Stimulated activated CD8-positive, alpha-beta memory T cell treated with anti-CD3 and anti-CD28 coated beads, Interleukin-2, amount 100 ng/mL, for 48 hours (primary cell): ENCODE measurements at places on chromosomes 5 and 9.
A peak's percentile ranks its signal among the peaks of the same experiment; 100 is the strongest.

GRCh38 chr5:137231540-137231939 lies 267.6 kb downstream of the SPOCK1 start:
- no peak for DNase-seq

DNA sequence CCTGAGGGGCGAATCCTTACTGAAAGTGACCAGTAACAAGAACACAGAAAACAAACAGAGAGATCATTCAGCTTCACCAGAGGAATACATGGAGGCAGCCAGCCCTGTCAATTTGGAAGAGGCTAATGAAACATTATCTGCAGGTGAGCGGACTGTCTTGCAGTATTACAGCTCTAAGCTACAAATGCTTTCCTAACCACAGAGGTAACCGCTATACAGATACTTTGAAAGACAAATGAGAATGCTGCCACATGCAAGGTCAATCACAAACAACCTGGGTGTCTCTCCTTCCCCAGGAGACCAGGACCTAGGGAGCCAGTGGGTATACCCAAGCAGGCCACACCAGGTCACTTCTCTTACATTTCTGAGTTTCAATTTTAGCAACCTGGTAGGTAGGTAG lies 30.2 kb downstream of the EFNA5 start:
- DNase-seq = no peak

DNA sequence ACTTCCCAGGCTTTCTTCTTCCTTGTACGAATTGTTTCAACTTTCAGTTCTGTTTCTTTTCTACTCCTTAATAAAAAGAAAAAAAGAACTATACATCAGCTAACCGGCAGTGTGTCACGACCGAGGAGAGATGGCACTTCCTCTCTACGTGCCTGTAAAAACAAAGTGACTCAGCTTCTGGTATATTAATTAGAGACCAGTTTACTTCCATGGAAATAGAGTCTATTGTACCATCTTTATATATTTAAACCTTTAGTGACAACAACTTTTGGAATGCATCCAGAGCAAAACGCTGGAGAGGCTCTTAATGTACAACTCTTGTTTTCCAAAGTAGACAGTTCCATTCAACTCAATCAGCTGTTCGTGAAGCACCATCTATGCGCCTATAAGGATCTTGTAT lies 94.5 kb upstream of the LIFR start:
- no peak for DNase-seq

GRCh38 chr5:96151891-96152290 lies 190.2 kb upstream of the ELL2 start:
- no peak for DNase-seq

DNA sequence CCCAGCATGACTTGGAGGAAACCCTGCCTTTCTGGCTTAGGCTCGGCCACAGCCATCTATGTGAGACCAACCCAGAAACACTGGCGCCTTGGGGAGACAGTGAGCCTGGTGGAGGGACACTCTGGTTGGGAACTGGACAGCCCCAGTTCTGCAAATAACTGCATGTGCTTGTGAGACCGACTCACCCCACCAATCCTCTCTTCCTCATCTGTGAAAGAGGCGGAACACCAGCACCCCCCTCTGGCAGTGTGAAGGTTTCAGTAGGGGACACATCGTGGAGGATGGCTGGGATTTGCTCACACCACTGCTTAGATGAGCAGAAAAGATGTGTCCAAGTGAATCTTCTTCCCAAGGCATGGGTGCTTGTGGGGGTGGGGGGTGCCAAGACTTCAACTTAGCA lies 43.4 kb upstream of the N4BP3 start:
- DNase-seq = peak; percentile 13

DNA sequence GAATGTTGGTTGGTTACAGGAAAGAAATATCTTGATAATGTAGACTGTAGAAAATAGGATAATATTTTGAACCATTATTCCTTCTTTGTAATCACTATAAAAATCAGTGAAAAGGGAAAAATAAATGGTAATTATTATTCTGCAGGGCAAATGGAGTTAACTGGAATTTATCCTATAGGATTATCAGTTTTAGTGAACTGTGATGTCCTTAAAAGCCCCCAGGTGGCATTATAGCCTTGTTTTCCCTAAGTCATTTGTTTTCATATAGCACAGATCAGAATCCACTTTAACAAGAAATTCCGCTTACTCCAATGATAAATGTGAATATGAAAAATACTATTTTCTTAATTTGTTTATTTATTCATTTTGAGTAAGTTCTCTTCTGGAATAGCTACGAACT lies 26.2 kb upstream of the WDR41 start:
- no peak for DNase-seq

DNA sequence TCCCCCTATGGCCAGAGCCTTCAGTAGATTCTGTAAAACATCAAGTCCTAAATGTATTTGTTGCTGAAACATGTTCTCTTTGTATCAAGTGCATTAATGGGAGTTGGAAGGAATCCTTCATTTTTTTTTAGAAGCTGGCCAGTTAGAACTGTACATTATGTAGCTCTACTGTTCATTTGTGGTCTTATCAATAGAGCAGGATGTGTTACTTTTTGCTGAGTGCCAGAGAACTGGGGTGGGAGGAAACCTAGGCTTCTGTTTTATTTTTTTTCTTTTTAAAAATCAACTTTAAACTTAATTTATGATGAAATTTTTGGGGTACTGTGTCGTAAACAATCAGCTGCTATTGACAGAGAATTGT lies 5.1 kb downstream of the PIP5K1B start:
- DNase-seq = no peak

DNA sequence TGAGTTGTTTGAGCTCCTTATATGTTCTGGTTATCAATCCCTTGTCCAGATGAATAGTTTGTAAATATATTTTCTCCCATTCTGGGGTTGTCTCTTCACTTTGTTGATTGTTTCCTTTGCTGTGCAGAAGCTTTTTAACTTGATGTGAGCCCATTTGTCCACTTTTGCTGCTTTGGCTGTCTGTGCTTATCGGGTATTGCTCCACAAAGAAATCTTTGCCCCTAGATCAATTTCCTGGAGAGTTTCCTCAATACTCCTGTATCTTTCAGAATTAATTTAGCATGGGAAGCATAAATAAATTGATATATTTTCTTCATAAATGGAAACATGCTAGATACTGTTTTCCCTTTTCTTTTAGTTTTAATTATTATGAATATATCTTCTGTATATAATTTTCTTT lies 22.5 kb upstream of the CCL21 start:
- no peak for DNase-seq

DNA sequence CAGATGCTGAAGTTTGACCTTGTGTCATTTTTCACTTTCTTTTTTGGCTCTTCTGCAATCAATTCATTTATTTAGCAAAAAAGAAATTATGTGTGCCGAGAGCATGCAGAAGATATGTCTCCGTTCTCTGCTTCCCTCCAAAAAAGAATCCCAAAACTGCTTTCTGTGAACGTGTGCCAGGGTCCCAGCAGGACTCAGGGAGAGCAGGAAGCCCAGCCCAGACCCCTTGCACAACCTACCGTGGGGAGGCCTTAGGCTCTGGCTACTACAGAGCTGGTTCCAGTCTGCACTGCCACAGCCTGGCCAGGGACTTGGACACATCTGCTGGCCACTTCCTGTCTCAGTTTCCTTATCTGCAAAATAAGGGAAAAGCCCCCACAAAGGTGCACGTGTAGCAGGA lies 2.4 kb downstream of the FGFR4 start:
- DNase-seq = no peak

DNA sequence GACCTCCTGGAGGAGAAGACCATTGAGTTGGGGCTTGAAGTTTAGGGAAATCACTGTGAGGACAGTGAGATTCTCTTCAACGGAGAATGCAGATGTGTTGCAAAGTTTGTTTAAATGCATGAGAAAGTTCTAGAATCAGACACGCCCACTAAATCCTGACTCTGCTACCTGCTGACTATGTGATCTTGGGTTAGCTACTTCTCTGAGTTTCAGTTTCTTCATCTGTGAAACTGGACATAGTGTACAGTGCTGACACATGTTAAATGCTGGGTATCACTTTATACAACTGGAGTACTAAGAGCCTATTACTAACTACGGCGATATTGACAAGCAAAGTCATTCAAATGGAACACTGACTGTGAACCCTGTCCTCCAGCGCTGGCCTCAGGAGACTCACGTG lies 255.5 kb downstream of the HSPA4 start:
- DNase-seq = no peak

- no peak for DNase-seq
Measured at GRCh38 chr5:133440467-133441115, 171.8 kb downstream of the FSTL4 start.

GRCh38 chr9:88344013-88344412 lies 44.2 kb upstream of the SPIN1 start:
- no peak for DNase-seq

GRCh38 chr5:172730222-172730621 lies 40.8 kb downstream of the DUSP1 start:
- no peak for DNase-seq

GRCh38 chr9:28801144-28801799 lies 1228.0 kb upstream of the C9orf72 start:
- no peak for DNase-seq

DNA sequence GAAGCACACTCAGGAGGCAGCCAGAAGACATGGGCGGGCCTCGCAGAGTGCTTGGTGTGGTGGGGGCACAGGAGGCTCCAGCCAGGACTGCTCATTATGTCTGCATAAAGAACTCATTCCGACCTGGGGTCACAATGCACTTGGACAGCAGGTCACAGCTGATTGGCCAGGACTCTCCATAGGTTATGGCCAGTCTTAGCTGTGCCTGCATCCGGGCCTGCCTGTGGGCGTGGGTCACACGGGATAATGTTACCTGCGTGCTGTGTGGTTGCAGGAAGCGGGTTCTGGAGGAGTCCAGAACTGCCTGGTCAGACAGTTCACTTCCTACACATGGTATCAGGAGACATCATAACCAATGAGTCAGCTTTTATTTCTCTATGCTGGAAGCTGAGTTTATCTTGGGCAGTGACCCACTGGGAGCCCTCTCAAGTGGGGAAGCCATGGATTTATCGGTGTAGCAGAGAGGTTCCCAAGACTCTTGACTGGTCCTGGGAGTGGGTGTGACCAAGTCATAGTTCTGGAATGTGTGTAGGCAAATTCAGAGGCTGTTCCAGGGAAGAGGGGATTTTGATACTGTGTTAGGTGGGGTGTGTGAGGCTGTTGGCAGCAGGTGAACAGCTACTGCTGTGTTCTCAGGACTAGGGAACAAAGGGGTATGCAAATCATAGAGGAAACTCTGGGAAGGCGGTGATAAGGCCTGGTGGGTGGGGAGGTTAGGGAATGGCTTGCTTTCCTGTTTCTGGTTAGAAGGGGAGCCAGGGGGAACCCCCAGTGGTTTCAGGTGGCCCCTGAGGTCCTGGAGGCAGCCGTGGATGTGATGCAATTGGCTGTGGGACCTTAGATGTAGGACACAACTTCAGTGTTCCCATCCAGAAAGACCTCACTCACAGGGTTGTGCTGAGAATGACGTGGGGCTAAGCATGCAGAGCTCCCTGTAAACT lies 51.3 kb downstream of the ARHGEF37 start:
- no peak for DNase-seq

DNA sequence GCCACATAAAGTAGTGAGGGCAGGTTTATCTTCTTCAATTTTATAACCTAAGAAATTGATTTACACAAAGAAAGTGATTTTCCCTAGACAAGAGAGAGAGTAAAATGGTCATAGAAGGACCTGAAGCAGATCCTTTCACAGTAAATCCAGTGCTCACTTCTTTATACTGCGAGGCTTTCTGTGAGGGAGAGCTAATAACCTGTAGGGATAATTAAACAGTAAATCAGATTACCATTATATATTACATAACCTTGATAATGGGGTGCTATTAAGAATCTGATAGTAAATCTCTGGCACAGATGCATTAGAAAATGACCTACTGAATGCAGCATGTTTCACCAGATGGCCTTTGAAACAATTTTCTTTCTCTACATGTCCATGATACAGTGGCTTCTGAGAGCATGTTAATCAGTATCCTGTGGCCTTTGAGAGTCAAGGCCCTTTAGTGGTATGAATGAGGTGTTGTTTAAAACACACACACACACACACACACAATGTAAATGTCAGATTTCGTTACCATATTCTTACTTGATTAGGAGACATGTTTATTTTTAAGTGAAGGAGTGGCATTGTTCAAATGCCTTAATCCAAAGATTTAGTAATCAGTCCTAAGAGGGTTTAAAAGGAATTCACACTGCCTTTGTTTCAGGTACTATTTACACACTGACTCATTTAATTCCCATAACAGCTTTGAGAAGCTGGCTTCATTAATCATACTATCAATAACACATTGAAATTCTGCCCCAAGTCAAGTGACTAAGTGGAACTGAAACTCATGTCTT lies 124.7 kb downstream of the ALDH1A1 start:
- no peak for DNase-seq

DNA sequence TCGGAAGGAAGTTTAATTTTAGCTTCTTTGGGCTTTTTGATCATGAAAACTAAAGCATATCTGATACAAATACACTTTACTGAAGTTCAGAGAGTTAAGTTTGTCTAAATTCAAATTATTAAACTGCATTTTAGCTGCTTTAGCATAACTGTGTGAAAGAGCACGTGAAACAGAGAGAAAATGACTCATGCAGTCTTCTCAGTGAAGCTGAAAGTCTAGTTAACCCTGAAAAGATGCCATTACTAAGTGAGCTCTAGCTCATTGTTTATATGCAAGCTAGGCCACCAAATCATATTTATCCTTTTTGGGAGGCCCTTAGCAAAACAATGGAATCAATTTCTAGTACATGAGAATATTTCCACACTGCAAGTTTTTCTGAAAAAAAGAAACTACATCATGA lies 27.6 kb downstream of the TPD52L3 start:
- DNase-seq = no peak

GRCh38 chr5:16149621-16150020 lies 30.0 kb downstream of the MARCHF11 start:
- no peak for DNase-seq

- no peak for DNase-seq
Measured at GRCh38 chr5:59132131-59132530, 549.3 kb downstream of the RAB3C start.

GRCh38 chr9:93049491-93049890 lies 9.0 kb upstream of the SUSD3 start:
- DNase-seq = no peak

DNA sequence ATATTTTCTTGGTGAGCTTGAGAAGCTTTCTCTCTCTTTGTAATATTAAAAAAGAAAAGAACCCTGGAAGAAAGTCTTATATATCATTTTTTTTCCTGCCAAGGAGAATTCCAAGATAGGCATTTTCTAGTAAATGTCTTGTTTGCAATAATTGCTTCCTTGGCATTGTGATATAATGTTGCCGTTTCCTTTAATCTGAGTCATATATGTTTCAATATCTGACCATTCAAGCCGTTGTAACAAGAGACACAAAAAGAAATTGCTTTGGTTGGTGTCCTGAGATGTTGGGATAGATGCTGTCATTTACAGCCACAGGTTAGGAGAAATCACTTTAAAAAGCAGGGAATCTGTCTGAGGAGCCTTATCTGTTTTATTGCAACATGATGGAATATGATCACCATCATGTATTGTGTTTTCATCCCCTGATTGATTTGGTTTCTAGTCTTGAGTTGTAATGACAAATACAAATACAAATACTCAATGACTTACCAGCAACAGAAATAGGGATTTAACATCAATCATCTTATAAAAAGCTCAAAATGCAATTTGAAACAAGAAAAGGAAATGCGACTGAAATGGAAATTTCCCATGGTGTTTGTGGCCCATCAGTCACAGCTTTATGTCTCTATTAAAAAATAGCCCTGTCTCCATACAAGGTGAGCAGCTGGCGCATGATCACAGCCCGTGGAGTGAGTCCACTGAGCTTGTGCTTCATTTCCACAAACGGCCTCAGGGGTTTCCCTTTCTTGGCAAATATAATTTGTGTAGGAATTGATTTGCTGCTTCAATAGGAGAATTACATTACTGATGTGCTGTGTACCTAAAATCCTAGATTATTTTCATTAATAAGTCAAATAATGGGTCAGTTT lies 250.1 kb upstream of the TRPC7 start:
- no peak for DNase-seq
